ENCODE measurements at places on chromosomes 5 and 9.

DNA sequence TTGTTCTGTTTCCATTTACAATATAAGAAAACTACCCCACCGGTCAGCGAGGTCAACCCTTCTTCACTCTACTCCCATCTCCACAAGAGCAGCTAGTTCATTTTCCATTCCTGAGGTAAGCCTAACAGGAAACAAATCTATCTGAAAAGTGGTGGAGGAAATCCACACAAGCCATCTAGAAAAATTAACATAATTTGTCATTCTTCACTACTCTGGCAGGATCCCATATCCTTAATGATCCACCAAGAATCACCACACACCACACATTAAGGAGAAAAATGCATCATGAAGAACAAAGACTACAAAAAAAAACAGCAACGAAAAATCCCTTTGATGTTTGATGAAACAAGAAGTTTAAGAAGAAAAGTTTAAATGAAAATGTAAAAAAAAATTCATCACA, 1771.0 kb downstream of the EFNA5 start:
- DNase-seq = no peak

- DNase-seq = peak; percentile 59
Measured at GRCh38 chr5:120538644-120539043, 74.5 kb downstream of the PRR16 start.

GRCh38 chr9:104776797-104777196, 12.9 kb downstream of the NIPSNAP3B start:
- peak; percentile 53 for DNase-seq

- DNase-seq = no peak
Measured at GRCh38 chr5:35903631-35904203, 34.7 kb downstream of the CAPSL start.

GRCh38 chr5:3801967-3802366, 206.3 kb downstream of the IRX1 start:
- no peak for DNase-seq

DNA sequence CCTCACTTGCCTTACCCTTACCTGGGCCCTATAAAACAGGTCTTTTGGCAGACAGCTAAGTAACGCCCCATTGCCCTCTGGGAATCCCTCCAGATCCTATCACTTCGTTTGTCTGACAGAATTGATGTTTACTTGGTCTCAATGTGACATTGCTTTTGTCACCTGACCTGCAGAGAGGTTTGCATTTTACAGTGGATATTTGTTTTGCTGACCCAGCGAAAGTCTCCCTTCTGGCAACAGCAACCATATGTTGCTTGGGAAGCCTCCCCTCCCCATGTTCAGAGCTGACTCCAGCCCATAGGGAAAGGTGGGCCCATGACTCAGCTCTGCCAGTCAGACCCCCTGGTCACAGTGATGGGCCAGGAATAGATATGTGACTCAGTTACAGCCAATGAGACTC, 54.0 kb upstream of the LARP1 start:
- no peak for DNase-seq

GRCh38 chr9:133558191-133559126, 24.0 kb downstream of the ADAMTSL2 start:
- DNase-seq = peak; percentile 77

GRCh38 chr5:115811406-115811805, 5.1 kb downstream of the CDO1 start:
- DNase-seq = no peak

DNA sequence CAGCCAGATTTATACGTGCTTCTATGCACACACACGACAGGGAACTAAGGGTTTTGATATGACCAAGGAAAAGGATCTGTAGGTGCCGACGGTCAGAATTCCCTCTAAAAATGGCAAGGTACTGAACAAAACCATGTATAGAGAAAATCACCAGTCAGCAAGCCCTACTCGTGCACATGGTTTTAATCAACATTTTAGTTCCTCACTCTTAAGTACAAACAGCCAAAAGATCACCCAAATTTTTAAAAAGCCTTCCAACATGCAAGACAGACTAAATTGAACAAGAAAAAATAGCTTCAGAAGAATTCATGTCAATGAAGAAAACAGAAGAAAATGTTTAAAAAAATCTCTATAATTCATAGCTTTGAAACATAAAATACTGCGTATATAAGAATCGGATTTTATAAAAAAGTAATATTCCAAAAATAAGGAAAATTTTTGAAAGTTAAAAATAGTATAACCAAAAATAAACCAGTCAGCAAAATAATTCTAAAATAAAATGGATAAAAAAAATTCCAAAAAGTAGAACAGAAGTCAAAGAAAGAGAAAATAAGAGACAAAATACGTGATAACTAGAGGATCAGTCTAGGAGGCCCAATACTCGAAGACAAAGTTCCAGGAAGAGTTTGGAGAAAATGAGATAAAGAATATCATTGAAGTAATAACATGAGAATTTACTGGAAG, 43.0 kb upstream of the KCNV2 start:
- DNase-seq = no peak

GRCh38 chr5:154611341-154611767, 133.3 kb upstream of the HAND1 start:
- DNase-seq = peak; percentile 22

- peak; percentile 93 for DNase-seq
Measured at GRCh38 chr9:5582835-5583195, 46.1 kb upstream of the RIC1 start.

DNA sequence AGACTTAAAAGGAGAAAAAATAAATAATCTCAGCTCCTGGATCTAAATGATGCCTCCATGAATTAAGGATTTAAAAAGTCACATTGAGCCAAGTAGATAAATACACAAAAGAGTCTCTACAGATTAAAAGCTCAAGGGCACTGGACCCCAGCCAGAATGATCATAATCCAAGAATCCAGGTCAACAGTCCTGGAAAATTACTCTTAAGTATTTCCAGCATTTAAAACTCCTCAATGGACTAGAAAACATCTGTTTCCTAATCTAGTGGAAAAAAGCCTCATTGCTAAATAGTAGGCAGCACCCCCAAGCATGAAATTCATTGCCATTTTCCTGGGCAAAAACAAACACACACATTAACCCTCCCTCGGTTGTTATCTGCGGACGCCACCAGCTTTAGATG, 96.8 kb downstream of the FRMD3 start:
- DNase-seq = peak; percentile 37

All from fibroblast of the aortic adventitia (primary cell).